ENCODE measurements at places on chromosomes 2 and 18.

DNA sequence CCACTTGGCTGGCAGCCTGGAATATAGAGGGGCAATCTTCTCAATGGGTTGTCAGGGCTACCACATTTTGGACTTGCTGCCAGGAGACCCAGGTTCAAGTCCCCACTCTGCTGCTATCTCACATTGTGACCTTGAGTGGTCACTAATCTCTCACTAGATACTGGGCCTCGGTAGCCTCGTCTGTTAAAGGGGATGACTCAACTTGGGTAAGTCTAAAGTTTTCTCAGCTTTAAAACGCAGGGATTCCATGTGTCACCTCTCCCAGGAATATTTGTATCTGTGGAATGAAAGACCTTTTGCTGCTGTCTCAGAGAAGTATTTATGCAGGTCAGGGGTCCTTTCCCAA, 86.3 kb downstream of the SEMA4F start:
- DNase-seq: no peak

DNA sequence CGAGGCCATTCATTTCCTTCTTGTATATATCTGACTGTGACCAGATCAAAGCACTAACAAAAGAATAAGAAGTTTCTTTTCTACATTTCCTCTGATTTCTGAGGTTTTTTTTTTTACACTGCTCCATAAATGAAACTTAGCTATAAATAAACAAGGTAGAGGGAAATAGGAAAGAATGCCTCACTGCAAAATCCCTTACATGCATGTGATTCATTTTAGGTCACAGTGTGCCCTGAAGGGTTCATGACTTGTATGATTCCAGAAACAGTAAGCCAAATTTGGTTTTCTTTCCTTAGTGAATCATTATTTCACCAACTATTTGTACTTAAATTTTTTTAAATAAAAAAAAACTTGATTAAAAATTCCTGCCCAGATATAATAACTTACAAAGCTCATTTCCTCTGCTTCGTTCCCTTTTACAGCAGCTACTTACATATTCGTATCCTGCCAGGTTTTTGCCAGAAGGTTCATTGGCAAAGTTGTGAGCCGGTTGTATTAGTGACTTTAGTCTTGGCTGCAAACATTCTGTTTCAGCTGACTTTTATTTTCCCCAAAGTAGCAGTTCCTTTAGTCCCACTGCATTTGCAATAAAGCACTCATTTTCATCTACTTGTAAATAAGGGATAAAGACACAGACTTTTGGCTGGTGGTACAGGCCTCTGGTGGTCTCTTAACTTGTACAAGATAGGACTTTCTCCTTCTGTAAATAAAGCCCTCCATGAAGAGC, 58.6 kb downstream of the LRP2 start:
- no peak for DNase-seq

- no peak for DNase-seq
Observed at GRCh38 chr2:111128096-111128495, 7.4 kb downstream of the BCL2L11 start.

GRCh38 chr2:209113026-209113425, 310.8 kb upstream of the MAP2 start:
- DNase-seq: no peak
